ENCODE measurements at places on chromosomes 12 and 14.

GRCh38 chr12:95088379-95088778, 15.0 kb upstream of the NR2C1 start:
- DNase-seq = no peak

DNA sequence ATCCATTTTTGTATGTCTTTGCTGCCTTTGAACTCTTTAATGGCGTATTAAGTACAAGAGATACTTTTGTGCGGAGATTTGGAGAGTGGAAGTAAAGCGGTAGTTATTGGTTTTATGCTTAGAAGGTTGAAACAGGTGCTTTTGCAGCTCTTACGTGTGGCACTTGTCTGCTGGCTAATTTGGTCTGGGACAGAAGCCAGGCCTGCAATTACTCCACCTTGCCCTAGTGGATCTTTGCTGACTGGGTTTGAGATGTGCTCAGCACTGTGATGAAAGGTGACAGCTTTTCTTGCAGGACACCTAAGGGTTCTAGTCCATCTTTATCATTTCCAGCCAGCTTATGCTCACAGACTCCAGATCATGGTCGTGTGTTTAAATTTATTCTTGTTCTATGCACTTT, 252.5 kb downstream of the RPL10L start:
- DNase-seq = no peak

- no peak for DNase-seq
Observed at GRCh38 chr12:13627536-13627935, 353.9 kb downstream of the GRIN2B start.

DNA sequence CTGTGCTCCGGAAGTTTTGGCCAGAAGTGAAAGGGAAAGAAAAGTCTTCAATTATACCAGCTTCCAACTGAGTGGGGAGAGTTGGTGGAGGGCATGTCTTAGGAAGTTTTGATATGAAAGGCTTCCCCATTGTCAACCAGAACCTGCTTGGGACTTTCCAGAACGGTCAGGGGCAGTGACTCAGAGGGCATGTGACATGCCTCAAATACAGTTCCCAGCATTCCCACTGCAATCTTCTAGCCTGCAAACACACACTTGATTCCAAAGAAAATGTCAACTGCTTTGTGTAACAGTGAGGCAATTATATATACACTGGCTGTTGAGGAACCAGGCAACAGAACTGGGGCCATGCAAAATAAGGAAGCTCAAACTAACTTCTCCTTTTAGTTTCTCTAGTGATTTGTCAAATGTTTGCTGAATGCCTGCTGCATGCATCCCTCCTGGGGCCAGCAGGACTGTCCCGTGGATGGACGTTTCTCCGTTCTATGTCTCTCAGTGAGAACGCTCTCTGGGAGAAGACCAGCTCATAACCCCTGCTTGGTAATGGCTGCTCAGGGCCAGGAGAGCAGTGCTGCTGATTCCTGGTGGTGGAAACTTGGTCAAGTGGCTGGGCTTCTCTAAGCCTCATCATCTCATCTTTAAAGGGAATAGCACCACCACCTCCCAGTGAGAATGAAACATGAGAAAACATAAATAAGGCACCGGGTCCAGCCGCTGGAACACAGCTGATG, 18.3 kb downstream of the SLC25A47 start:
- DNase-seq = peak; percentile 98

GRCh38 chr12:55659486-55660385, 23.0 kb downstream of the OR10P1 start:
- DNase-seq = peak; percentile 60

Measured in inflammatory macrophage (primary cell).